ENCODE measurements at places on chromosomes 1 and 21.

DNA sequence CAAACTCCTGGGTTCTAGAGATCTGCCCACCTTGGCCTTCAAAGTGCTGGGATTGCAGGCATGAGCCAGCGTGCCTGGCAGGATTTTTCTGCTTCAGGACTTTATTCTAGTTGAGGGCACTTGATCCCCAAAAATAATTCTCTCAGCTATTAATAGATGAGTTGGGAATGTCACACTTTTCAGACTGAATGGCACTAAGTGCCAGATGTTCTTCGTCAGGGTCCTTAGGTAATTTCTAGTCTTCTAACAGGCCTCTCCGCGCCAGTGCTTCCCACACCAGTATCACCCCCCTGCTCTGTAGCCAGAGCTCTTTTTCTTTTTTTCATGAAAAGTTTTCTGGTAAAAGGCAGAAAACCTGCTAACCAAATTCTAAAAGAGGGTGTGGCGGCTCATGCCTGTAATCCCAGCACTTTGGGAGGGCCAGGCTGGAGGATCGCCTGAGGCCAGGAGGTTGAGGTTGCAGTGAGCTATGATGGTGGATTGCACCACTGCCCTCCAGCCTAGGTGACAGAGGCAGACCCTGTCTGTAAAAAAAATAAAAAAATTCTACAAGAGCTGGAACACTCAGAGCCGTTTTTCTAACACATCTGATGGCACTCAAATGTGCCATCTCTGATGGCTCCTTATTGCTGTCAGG lies 6.1 kb upstream of the SARS1 start:
- no peak for DNase-seq

DNA sequence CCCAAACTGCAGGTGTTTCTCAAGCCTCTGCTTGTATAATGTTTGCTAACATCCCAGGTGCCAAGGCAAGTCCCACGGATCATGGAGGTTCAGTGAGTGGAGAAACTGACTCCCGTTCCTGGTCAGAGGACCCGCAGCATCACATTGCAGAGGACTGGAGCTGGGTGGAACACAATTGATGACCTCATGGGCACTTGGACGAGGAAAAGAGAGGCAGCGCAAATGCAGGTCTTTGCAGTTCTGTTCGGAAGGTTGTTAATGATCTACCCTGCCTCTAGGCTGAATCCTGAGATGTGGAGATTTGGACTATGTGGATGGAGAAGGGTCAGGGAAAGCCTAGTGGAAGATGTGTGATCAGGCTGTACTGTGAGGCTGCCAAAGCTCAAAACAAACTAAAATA lies 192.9 kb downstream of the DUSP10 start:
- DNase-seq: no peak

DNA sequence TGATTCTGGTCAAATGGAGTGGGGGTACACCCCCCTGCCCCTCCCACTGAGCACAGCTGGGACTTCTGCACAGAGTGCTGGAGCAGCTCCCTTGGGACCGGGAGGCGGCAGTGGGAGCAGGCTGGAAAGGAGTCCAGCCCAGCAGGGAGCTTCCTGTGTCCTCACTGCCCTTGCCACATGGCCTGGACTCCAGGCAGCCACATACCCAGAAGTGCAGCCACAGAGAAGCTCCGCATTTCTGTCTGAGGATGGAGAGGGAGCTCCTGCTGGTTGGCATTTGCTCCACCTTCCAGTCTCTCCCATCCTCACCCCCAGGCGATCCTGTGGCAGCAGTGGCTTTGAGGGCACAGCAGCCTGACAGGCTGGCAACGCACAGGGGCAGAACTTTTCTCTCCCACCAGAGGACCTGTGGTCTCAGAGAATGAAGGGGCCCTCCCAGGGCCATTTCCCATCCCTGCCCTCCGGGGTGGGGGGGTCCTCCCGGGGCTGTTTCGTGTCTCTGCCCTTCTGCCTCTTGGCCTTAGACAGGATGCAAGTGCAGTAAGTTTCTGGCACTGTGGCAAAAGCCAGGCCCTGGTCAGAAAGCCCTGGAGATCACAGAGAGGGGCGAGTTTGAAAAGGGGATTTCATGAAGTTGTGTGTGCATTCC lies 103.6 kb upstream of the COL6A1 start:
- DNase-seq: no peak

DNA sequence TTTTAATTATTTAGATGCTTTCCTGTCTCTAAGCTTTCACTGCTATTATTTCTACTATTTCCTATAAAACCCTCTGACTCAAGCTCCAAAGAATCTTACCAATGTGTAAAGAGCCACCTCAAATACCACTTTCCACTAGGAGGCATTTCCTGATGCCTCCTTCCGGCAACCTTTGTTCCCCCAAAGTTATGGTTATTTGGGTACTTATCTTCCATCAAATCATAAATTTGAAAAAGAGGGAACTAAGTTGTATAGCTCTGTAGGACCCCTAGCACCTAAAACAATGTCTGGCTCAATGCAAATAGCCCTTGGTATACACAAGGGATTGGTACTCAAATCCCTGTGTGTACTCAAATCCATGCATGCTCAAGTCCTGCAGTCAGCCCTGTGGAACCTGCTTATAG lies 79.6 kb downstream of the NME7 start:
- DNase-seq: no peak

DNA sequence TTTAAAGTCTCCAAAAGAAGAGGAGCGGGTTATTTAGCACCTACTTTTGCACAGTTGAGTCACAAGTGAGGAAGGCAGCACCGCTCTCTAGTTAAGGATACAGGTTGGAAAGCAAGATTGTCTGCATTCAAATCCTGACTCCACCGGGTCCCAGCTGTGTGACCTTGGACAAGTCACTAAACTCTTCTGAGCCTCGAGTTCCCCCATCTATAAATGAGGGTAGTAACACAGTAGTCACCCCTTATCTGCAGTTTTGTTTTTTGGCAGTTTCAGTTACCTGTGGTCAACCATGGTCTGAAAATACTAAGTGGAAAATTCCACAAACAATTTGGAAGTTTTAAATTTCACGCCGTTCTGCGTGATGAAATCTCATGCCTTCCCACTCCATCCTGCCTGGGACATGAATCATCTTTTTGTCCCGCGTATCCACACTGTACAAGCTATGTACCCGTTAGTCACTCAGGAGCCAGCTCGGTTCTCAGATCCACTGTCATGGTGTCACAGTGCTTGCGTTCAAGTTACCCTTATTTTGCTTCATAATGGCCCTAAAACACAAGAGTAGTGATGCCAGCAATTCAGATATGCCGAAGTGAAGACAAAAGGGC lies 49.4 kb downstream of the CAPZB start:
- no peak for DNase-seq

- DNase-seq: no peak
Measured at GRCh38 chr1:224357626-224358124, 996 bp downstream of the CNIH4 start.

GRCh38 chr1:64518692-64519481 lies 49.0 kb downstream of the CACHD1 start:
- DNase-seq: no peak

GRCh38 chr1:35968396-35968795 lies 37.5 kb downstream of the AGO3 start:
- no peak for DNase-seq

GRCh38 chr1:43414634-43415223 lies 25.0 kb downstream of the SZT2 start:
- peak; percentile 68 for DNase-seq

DNA sequence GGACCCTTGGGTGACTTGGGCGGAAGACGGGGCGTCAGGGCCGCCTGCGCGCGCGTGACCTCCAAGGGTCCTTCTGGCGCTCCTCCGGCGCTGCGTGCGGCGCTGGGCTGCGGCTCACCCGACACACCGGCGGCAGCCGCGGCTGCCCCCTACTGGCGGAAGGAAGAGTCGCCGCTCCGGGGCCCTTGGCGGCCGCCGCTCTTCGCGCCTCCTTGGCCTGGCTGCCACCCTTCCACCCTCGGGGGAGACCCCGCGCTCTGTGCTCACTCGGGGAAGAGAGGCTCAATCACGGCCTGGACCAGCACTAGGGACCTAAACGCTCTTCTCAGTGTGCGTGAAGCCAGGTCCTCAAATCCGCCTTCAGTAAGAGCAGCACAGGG lies 89.7 kb downstream of the DMRTA2 start:
- peak; percentile 3 for DNase-seq

- no peak for DNase-seq
Measured at GRCh38 chr21:40244981-40245380, 377.7 kb downstream of the PCP4 start.

DNA sequence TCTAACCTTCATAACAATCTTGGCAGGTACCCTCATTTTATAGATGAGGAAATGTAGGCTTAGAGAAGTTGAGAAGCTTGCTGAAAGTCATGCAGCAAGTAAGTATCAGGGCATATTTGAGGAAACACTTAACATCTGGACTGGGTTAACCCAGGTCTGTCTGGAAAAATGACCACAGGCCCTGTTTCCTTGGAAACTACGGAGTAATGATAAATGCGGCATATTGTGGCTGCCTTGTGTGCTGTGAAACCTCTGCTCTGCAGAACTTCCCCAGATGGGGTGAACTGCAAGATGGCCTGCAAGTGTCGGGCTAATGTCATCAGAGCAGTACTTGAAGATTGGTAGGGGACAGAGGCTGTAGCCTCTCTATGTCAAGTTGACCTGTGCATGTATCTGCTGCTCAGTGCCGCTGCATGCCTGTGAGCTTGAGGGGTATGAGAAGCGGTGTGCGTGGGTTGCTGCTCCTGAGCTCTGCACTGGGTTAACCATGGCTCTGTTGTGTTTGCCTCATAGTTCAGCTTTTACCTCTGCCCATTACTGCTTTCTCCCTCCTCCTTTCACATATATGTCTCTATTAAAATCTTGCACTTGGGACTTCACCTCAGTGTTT lies 83.1 kb downstream of the WDR3 start:
- no peak for DNase-seq

GRCh38 chr1:38444770-38445442 lies 398.3 kb upstream of the POU3F1 start:
- no peak for DNase-seq

DNA sequence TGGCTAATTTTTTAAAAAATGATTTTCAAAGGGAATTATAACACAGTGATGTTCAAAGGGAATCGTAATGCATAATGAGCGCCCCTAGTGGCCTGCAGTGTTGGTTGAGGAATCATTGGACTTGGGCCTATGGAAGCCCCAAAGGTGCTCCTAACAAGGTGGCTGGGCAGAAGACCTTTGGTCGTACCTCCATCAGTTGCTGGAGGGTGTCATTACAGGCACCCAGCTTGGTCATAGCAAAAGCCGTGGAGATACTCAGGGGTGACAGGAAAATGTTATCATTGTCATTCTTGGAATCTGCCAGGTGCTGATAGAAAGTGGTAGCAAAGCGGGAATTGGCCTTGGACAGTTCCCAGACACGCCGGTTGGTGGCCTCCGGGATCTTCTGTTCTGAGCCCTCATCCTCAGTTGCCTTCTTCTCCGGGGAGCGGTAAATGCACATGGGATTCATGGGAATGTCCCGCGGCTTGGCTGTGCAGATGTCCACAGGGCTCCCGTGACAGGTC lies 2.7 kb downstream of the SERPINC1 start:
- DNase-seq: no peak

All from G401 (cell line).